ENCODE measurements at places on chromosomes 2 and 18.

DNA sequence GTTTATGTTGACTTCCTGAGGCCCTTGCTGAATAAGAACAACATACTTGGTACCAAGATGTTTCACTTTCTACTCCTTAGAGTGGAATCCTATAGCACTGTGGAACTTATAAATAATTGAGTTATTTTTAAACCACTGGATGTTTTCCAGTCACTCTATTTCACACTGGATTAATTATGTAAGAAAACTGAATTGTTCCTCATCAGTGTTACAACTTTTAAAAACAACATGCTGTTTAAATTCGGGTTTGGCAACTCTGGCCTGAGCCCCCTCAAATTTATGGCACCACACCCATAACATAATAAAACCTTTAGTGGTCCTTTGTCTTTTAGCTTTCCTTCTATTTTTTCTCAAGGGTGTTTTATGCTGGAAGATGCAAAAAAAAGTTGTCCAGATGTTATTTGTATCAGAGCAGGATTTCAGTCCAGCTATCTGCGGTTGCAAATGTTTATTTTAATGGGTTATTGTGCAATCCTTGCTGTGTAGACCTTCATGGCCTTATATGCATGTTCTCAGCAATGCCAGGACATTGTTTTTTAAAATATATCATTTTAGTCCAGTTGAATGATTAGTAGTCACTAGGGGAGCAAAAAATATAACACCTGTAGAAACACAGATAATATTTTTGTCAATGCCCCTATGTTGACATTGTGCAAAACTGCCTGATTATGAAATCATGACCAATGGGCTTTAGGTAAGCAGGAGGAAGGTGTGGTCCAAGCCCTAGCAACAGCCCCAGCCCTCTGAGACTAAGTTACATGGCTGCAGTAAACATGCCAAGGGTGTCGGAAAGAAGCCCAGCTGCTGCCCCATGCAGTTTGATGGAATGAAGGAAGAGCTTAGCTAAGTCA lies 638.0 kb upstream of the ZEB2 start:
- peak; percentile 2 for DNase-seq

- DNase-seq, result peak; percentile 49
Observed at GRCh38 chr2:177622521-177622920, 229.9 kb downstream of the AGPS start.

GRCh38 chr2:232540441-232541041 lies 1.0 kb downstream of the CHRNG start:
- DNase-seq, result no peak

- DNase-seq, result peak; percentile 85
Observed at GRCh38 chr2:38146907-38147307, 71.0 kb upstream of the CYP1B1 start.

GRCh38 chr2:85692039-85692645 lies 2.0 kb upstream of the GNLY start:
- DNase-seq, result no peak
